Stimulated activated CD8-positive, alpha-beta memory T cell treated with anti-CD3 and anti-CD28 coated beads, Interleukin-15, amount 100 ng/mL, for 48 hours (primary cell): ENCODE measurements at places on chromosomes 11 and 22.

DNA sequence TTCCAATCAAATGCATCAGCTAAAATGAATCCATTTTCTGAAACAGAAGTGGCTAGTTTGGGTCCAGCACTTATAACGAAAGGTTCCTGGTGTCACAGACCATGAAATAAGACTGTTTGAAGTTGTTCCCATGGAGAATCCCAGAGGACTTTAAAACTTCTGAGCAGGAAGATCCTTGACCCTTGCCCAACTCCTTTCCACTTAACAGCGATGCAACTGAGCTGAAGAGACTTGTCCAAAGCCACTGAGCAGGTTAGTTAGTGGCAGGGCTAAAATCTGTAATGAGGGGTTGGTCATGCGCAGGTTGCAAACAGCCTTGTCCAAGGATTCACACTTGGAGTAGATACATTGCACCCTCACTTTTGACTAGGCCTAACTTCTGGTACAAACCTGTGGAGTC is 1.3 kb downstream of the RAB38 start:
- DNase-seq: no peak

DNA sequence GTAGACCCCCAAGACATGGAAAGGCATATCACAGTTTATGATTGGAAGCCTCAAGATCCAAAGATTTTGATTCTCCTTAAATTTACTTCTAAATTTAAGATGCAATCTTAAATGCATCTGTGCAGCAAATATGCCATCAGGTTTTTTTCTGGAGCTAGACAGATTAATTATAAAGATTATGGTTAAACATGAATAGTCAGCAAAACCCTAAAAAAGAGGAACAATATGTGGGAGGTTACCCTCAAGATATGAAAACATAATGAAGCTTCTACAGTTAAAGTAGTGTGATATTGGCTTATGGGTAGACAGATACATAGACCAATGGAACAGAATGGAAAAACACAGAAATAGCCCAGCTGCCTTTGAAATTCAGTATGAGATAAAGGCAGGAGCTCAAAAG is 31.7 kb downstream of the OR8B12 start:
- DNase-seq: no peak

DNA sequence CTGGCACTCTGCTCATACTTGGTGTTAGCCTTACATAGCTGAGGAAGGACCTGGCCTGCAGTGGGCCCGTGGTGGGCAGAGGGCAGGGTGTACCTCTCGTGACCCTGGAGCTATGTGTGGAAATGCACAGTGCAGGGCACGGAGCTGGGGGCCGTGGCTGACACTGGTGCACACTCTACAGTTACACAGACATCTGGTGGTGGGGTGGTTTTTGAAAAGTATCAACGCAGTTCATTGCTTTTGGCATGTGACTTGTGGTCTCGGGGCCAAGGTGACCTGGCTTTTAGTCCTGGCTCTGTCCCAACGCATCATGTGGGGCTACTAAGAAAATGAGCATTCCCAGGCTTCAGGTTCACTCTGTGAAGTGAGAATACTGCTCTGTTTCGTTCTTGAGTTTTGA is 553.6 kb downstream of the NTM start:
- no peak for DNase-seq

- DNase-seq: no peak
Observed at GRCh38 chr11:78349114-78349513, 68.5 kb downstream of the GAB2 start.

DNA sequence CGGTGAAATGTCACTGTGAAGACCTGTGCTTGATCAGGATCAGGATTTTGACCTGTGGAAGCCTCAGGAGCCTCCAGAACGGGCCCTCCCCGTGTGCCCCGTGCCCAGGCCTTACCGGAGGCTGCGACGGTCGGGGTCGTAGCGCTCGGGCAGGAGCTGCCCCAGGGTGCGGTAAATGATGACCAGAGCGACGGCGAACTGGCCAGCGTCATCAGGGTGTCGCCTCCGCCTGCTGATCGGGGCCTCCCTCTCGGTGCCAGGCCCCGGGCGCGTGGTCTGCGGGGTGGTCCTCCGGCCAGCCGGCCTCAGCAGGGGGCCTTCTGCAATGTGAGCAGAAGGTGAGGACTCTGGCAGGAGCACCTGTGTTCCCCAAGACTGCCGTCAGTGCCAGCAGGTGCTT is 46.2 kb downstream of the TRMU start:
- DNase-seq: no peak

DNA sequence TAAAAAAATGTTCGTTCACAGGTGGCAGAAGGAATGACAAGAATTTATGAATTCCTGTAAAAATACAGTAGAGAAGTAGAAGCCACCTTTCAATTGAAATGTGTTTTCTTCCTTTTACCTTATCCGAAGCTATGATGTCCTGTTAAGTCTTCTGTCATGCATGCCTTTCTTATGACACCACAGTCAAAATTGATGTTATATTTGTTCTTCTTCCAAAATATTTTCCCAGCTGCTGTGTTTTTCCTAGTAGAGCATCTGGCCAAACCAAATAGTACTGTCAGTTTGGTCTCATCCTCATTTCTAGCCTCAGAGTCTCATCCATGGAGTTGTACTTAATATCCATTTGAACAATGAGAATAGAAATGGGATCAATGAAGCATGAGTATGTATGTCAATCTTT is 206.1 kb downstream of the PGR start:
- no peak for DNase-seq

DNA sequence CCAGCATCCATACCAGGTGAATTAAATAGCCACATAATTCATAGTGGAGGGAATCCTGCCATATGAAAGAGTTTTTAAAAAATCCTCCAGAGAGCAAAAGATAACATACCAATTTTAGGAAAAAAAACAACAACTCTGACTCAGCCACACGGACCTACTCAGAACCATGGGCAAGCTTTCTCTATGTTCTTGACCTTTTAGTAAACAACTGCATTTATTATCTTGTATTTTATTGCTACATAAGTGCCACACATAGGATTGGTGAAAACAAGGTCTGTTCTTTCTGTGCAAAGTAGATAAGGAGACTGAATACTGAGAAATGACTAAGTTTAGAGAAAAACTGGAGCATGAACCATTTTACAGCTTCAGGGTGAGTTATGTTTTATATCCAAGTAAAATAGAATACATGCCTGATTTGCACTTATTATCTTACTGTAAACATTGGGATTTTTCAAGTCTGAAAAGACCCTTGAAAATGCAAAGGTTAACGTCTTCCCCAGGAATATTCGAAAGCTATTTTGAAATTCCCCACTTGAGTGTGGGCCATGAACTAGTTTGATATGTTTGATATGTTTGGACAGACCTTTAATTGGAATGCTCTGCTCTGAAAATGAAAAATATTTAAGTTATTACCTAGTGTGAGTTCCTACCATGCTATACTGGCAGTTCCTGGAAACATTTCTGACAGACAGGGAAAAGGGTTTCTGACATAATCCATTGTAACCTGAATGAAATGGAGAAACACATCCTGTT is 89.5 kb upstream of the DDI1 start:
- DNase-seq: no peak

- no peak for DNase-seq
Observed at GRCh38 chr11:94297985-94298576, 6.3 kb upstream of the IZUMO1R start.

DNA sequence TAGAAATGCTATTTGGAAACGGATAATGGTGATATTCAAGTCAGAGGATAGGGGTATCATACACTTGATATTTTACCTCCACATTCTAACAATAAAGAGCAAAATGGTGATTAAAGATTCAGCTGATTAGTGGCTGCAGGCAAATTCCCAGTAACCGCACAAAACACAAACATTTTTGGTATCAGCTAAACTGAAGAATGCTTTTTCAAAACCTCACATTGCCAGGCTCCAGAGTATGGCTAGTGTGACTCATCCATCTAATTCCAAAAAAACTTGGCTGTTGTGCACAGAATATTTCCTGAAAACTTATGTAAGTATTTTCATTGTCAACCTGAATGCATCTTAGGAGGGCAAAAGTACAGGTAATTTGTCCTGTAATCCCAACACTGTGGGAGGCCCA is 10.9 kb downstream of the SRPRA start:
- DNase-seq: no peak

- no peak for DNase-seq
Observed at GRCh38 chr11:7525424-7525823, 11.6 kb downstream of the PPFIBP2 start.

- no peak for DNase-seq
Observed at GRCh38 chr22:36713436-36713835, 9.9 kb upstream of the CACNG2 start.

GRCh38 chr11:113488931-113489351 is 13.7 kb upstream of the DRD2 start:
- DNase-seq: no peak

GRCh38 chr11:22539821-22540256 is 85.8 kb downstream of the FANCF start:
- no peak for DNase-seq

- no peak for DNase-seq
Observed at GRCh38 chr22:49354516-49355210, 473.0 kb downstream of the BRD1 start.

DNA sequence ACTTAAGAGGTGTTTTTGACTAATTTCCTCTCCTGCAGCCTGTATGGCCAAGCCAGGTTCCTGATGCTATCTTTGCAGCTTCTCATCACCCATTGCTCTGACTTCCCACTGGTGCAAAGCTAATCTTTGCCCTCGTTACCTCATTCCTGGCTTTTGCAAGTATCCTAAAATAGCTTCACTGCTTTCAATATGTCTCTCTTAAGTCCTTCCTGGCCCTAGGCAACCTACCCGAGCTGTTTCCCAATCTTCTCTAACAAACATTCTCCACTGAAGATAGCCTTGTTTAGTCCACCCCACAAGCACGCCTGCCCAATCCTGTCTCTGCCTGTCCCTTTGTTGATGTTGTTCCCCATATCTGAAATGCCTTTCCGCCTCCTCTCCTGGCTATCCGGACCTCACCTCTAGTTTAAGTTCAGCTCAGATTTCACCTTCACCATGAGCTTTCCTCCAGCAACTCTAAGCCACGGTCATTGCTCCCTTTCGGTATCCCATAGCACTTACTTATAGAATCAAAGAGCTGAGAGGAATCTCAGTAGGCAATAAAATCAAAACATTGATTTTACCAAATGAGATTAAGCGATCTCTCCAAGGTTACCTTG is 30.1 kb upstream of the CECR2 start:
- DNase-seq: no peak

GRCh38 chr11:60870276-60870675 is 2.9 kb downstream of the ZP1 start:
- DNase-seq: no peak

DNA sequence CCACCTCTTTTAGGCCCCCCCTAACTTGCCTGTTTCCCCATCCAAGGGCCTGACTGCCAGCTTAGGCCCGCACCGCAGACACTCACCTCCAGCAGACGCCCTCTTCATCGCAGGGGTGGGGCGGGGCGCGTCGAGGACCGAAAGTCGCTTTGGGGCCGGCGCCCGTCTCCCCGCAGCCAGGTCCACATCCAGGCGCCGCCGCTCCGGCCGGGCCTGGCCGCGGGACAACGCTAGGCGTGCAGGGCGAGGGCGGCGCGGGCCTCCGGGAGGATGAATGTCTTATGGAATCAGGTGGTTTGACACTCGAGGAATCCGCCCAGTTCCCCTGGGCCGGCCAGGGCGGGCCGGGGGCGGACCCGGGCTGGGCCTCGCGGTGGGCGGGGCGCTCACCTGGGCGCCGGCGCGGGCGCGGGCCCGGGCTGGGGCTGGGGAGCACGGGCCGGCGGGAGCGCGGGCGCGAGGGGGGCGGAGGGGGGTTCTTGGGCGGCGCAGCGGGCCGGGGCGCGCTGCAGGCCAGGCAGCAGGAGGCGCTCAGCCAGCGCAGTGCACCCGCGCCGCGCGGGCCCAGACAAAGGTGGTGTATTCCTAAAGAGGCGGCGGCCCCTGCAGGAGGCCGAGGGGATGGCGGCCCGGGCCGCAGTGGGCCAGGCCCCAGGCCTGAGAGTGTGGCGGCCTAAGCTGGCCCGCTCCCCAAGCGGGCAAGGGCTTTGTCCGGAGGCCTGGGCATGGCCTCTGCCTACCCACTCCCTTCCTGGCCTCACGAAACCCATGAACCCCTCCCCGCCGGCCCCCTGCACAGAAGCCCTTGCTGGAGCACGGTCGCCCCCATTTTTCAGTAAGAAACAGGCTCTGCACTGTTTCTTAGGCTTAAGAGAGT is 177.6 kb downstream of the IGLL1 start:
- DNase-seq: peak; percentile 44

- DNase-seq: no peak
Observed at GRCh38 chr11:130636722-130637464, 188.4 kb downstream of the ADAMTS15 start.

DNA sequence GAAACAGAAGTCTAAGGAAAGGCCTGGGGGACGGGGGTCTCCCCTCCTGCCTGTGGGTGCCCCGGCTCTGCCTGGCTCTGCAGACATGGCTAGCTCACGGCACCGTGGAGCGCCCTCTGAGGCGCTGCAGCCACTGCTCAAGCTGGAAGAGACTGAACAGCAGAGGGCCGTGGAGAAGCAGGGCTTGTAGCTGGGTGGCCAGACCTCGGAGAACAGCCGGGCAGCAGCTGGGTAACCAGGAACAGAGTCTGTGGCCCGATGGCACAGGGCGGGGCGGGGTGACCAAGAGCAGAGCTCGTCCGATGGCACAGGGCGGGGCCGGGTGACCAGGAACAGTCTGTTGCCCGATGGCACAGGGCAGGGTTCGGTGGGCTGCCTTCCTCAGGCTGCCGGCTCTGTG is 18.1 kb downstream of the RNH1 start:
- no peak for DNase-seq

GRCh38 chr22:26887916-26888315 is 230.5 kb downstream of the MIAT start:
- DNase-seq: no peak
